ENCODE measurements at places on chromosomes 11 and 22.

DNA sequence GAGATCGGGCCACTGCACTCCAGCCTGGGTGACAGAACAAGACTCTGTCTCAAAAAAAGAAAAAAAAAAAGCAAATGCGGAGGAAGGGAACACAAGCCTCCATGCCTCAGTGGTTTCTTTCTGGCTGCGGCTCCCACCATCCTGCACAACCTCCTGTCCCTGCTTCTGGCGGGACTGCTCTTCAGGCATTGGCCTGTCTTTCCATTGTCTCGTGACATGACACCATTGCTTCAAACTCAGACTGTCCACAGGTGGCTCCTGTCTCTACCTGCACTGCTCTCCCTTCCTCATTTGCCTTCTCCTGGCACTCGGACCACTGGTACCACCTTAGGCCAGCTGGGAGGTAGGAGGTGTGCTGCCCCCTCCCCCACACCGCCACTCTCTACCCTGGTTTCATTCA lies 10.6 kb upstream of the PPM1F start:
- DNase-seq = no peak

DNA sequence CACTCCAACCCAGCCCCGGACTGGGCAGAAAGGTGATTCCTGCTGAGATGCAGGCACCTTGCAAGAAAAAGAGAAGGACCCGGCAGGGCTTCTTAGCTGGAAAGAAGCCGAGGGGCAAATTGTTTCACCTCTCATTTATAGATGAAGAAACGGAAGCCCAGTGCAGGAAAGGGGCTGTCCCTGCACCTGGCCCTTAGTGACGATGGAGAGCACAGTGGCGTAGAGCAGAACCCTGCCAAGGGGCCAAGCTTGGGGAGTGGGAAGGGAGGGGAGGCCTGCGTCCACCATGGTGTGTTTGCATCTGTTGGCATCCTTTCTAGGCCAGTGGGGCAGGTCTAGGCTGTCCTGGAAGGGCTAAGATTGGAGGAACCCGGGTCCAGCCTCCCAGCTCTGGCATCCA lies 7.8 kb upstream of the MS4A15 start:
- DNase-seq = no peak

DNA sequence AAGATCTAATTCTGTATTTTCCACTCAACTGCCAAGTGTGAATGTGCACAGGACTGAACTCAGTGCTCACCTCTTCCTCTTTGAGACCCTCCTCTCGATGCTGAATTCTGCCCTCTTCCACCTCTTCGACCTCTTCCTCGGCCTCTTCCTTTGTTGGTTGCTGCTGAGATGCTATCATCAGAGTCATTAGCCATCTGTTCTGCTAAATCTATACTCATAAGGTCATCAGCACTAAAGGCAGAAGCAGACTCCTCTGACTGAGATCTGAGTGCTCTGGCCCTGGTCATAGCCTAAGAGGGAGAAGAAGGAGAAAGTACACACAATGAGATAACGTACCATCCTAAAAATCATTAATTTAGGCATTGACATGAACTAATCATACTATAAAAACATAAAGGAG lies 45.9 kb upstream of the GPR83 start:
- no peak for DNase-seq

DNA sequence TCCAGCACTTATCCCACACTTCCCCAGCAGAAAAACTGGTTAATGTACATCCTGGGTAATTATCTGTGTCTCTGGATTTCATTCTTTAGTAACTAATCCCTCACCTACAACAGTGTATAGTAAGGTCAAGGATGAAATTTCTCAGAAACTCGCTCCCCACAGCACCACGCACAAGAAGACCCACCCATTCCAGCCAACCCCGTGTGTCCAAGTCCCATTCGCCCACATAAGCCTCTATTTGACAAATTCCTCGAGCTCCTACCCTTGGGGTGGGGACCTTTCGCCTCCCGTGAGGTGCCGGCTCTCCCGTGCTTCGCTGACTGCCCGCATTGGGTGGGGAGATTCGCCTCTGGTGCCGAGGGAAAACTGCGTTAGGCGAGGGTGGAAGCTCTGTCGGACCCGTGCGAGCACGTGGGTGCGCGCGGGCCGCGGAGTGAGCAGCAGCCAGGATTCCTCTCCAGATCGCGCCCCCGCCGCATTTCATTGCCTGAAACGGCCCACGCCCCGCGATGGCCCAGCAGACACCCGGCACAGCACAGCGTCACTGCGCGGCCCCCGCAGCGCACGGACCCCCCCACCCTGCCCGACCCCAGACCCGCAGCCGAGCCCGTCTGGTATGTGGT lies 866 bp downstream of the EXPH5 start:
- DNase-seq = no peak

DNA sequence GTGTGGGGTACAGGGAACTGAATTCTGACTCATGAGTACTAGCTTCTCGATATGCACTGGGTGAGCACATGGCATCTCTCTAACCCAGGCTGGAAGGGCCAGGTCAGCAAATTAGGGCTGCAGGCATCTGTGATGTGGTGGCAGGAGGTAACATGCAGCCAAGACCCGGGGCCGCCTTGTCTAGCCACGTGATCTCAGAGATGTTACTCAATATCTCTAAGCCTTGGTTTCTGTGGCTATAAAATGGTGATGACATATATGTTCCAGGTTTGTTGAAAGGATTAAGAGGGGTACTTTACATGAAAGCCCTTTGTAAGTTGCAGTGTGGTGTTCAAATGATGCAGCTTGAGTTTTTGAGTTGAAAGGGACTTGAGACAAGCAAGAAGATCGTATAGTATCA lies 3.2 kb downstream of the ST14 start:
- DNase-seq = no peak

DNA sequence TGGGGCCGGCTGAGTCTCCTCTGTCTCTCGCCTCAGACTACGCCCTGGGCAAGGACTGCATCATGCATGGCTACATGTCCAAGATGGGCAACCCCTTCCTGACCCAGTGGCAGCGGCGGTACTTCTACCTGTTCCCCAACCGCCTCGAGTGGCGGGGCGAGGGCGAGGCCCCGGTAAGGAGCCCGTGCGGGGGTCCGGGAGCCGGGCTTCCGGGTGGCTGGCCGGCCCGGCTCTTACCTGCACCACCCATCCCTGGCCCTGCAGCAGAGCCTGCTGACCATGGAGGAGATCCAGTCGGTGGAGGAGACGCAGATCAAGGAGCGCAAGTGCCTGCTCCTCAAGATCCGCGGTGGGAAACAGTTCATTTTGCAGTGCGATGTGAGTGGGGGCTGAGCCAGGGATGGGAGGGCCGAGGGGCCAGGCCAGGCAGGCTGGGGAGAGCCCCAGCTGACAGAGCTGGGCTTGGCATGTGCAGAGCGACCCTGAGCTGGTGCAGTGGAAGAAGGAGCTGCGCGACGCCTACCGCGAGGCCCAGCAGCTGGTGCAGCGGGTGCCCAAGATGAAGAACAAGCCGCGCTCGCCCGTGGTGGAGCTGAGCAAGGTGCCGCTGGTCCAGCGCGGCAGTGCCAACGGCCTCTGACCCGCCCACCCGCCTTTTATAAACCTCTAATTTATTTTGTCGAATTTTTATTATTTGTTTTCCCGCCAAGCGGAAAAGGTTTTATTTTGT lies 4.1 kb upstream of the ANKRD13D start:
- no peak for DNase-seq

GRCh38 chr22:50367778-50368500 lies 24.8 kb downstream of the PPP6R2 start:
- no peak for DNase-seq

GRCh38 chr11:19432370-19433061 lies 191.8 kb upstream of the E2F8 start:
- no peak for DNase-seq

GRCh38 chr11:19345848-19346681 lies 105.3 kb upstream of the E2F8 start:
- DNase-seq = no peak

GRCh38 chr22:22682807-22683667 lies 38.6 kb downstream of the GGTLC2 start:
- DNase-seq = no peak

DNA sequence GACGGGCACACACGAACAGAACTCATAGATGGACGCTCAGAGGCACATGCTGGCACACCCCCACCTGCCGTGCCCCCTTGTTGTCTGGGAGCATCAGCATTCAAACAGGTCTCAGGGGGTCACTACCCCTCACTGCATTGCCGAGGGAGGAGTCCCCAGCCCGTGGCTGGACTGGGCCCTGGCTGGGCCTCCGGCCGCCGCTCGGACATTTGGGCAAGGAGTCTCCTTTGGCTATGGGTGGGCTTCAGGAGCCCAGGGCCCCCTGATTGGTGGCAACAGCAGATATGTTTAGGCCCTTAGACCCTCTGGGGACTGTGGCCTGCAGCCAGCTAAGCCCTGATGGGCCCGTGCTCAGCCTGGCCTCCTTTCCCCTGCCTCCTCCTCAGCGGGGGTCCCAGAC lies 41.9 kb downstream of the FLRT1 start:
- no peak for DNase-seq

DNA sequence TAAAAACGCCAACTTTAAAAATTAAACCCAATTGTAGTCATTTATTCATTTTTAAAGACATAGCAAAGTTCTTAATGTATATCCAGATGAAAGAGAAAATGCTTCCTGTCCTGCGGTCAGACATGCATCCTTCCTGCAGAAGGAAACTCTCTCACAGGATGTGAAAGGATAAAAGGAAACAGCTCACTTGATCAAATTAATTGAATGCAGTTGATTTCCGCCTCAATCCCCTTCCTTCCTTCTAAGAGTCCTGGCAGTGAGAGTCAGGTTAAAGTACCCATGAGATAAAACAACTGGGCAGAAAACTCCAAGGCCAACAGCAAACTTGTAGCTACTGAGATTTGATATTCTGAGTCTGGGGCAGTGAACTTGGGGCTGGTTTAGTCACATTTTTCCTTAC lies 38.5 kb downstream of the CWC15 start:
- no peak for DNase-seq

DNA sequence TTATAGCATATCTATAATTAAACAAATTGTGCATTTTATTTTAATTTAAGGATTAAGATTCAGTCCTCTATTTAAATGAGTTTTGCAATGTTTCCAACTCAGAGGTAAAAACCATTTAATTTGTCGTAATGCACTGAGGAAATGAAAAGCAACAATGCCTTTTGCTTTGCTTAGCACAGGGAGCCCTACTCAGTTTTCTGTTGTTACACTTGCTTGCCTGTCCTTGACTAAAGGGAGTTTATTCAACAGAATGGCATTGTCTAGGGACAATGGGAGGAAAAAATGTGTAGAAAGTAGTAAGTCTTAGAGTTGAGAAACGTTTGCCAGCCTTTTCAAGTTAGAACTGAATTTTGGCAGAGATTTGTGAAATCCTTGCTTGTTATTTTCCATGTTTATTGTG lies 734.2 kb upstream of the ANO3 start:
- DNase-seq = no peak

DNA sequence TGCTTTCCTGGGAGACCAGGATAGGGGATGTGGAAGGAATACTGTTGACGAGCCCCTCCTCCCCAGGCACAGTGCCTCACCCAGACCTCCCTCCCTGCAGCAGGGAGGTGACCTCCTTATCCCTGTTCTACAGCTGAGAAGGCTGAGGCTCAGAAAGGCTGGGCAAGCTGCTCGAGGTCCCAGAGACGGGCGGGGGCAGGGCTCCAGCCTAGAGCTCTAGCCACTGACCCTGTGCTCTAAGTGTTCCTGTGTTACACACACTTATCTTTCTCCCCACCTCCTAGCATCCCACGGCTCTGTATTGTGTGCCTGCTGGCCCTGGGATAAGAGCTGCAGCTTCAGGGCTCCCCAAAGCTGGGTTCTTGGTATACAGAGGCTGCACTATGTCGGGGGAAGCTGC lies 7.9 kb downstream of the CCDC134 start:
- DNase-seq = no peak

DNA sequence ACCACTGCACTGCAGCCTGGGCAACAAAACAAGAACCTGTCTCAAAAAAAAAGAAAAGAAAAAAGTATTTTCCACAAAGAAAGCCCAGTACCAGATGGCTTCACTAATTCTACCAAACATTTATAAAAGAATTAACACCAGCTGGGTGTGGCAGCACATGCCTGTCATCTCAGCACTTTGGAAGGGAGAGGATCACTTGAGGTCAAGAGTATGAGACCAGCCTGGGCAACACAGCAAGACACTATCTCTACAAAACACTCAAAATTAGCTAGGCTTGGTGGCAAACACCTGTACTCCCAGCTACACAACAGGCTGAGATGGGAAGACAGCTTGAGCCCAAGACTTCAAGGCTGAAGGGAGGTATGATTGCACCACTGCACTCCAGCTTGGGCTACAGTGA lies 20.1 kb downstream of the RSF1 start:
- DNase-seq = no peak

GRCh38 chr11:83827940-83828554 lies 541.9 kb upstream of the CCDC90B start:
- no peak for DNase-seq

- DNase-seq = no peak
Measured at GRCh38 chr11:57085611-57086010, 96.1 kb upstream of the LRRC55 start.

GRCh38 chr11:72225411-72225951 lies 914 bp downstream of the INPPL1 start:
- no peak for DNase-seq

- DNase-seq = no peak
Measured at GRCh38 chr11:73869332-73869949, 7.2 kb downstream of the COA4 start.

- DNase-seq = no peak
Measured at GRCh38 chr22:24120044-24120443, 61.2 kb upstream of the SUSD2 start.

DNA sequence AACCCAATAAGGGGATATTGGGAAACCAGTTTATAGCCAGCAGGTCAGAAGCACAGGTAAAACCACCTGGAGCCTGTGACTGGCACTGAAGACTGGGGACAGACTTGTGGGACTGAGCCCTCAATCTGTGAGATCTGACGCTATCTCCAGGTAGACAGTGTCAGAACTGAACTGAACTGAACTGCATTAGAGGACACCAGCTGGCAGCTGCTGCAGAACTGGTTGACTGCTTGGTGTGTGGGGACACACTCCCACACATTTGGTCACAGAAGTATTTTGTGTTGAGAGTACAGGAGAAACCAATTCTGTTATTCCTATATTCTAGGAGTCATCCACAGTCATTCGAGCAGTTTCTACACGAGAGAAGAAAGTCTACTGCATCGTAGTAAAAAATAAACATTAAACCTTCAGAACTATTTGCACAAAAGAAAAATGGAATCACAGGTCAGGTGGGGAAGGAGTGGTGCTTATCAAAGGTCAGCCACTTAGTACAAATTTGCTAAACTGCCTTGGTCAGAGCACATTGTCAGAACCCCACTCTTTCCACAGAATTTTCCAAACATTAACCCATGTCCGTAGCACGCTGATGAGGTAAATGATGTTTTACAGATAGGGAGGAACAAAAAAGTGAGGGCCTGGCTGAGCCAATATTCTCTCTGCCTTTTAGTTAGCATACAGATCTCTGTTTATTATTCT lies 77.2 kb downstream of the SIK3 start:
- no peak for DNase-seq

- no peak for DNase-seq
Measured at GRCh38 chr11:73463359-73463758, 87.2 kb downstream of the RELT start.

GRCh38 chr11:130592056-130592455 lies 143.6 kb downstream of the ADAMTS15 start:
- DNase-seq = no peak

GRCh38 chr11:24131698-24132097 lies 365.2 kb upstream of the LUZP2 start:
- no peak for DNase-seq

GRCh38 chr11:72075109-72075508 lies 5.2 kb downstream of the NUMA1 start:
- DNase-seq = no peak

- DNase-seq = no peak
Measured at GRCh38 chr11:119380827-119381180, 686 bp downstream of the USP2 start.

All from stimulated activated CD8-positive, alpha-beta memory T cell treated with anti-CD3 and anti-CD28 coated beads, Interleukin-12 subunit alpha, Interleukin-12 subunit beta, amount 100 ng/mL, for 1 hour (primary cell).